ENCODE measurements at places on chromosomes 3 and 15. TPM values are rescaled to one million over a fixed set of nuclear protein-coding genes. Genes with fewer than 3 reads are reported as not detected.

Gene ISY1
- total RNA-seq: 65.4 TPM

Gene LNP1
- 2.2 TPM for total RNA-seq

Gene FBXW12
- not detected for total RNA-seq

Gene CPN2
- total RNA-seq: not detected

Gene FYTTD1
- 25.1 TPM for total RNA-seq

Gene FXR1
- total RNA-seq: 194 TPM

Gene CKMT1A
- total RNA-seq: 0.41 TPM

Gene SLC6A11
- total RNA-seq: not detected

Gene CFAP92
- total RNA-seq: 0.48 TPM

Gene GPR27
- total RNA-seq: 0.74 TPM

Gene GRK7
- total RNA-seq: not detected

Gene GFM1
- 57.8 TPM for total RNA-seq

Gene ZPLD1
- total RNA-seq: not detected

Gene ZIC1
- not detected for total RNA-seq

Gene SYNPR
- total RNA-seq: not detected

Gene TP63
- not detected for total RNA-seq

Gene TMEM207
- total RNA-seq: not detected

Gene ZSCAN2
- 5.3 TPM for total RNA-seq

Gene TMEM62
- total RNA-seq: 5.8 TPM

Gene CDC25A
- total RNA-seq: 41.8 TPM

Gene BNC1
- total RNA-seq: not detected

Gene GPR149
- total RNA-seq: not detected

Gene TXNRD3
- total RNA-seq: 3.1 TPM

Gene ARNT2
- total RNA-seq: 0.14 TPM

Gene ACAN
- not detected for total RNA-seq

Gene CDHR4
- total RNA-seq: not detected

Gene BHLHE40
- 98.2 TPM for total RNA-seq

Gene INSYN1
- not detected for total RNA-seq

Gene HTR3E
- not detected for total RNA-seq

Gene GOLGA6A
- 0.84 TPM for total RNA-seq

Gene TTC23
- total RNA-seq: 5.5 TPM

Gene B3GNT5
- 15.0 TPM for total RNA-seq

Gene PLXNB1
- total RNA-seq: 2.0 TPM

Gene FANCD2OS
- not detected for total RNA-seq

Gene SAXO2
- total RNA-seq: 0.79 TPM

Gene ICE2
- total RNA-seq: 76.7 TPM

Gene SMCO1
- total RNA-seq: not detected

Gene GHRL
- total RNA-seq: not detected

Gene ERC2
- total RNA-seq: not detected

Gene OR5K2
- not detected for total RNA-seq

Gene PCOLCE2
- total RNA-seq: 0.64 TPM

Gene ALDH1A2
- total RNA-seq: not detected

Gene LMAN1L
- total RNA-seq: not detected

Gene PLCD1
- total RNA-seq: 10.8 TPM

Gene HES1
- total RNA-seq: 2.5 TPM

Gene HRH1
- total RNA-seq: 0.10 TPM

Gene VILL
- total RNA-seq: 14.2 TPM

Gene ACTRT3
- 0.30 TPM for total RNA-seq

Gene ITIH1
- not detected for total RNA-seq

Gene COL6A5
- not detected for total RNA-seq

All from activated naive CD4-positive, alpha-beta T cell treated with anti-CD3 and anti-CD28 coated beads for 36 hours (primary cell).